ENCODE measurements at places on chromosomes 3 and 15. TPM values are rescaled to one million over a fixed set of nuclear protein-coding genes. Genes with fewer than 3 reads are reported as not detected.

The REC114 gene
- total RNA-seq: not detected

The SEC61A1 gene
- 206 TPM for total RNA-seq

The EXD1 gene
- total RNA-seq: not detected

The ROPN1 gene
- not detected for total RNA-seq

The PPP2R3A gene
- total RNA-seq: 19.8 TPM

The ANKUB1 gene
- not detected for total RNA-seq

The GHSR gene
- total RNA-seq: not detected

The SLC24A5 gene
- not detected for total RNA-seq

The DPPA2 gene
- total RNA-seq: 1.4 TPM

The GOLGA8T gene
- 0.51 TPM for total RNA-seq

The SLC28A2 gene
- total RNA-seq: not detected

The OR4F6 gene
- not detected for total RNA-seq

The KLHL6 gene
- total RNA-seq: 0.07 TPM

Data from mesothelial cell of epicardium (in vitro differentiated cells).